ENCODE measurements at places on chromosomes 3 and 15. TPM values are rescaled to one million over a fixed set of nuclear protein-coding genes. Genes with fewer than 3 reads are reported as not detected.

The PCOLCE2 gene
- total RNA-seq, result 76.0 TPM

The GOLGA8A gene
- 18.8 TPM for total RNA-seq

The FOXB1 gene
- not detected for total RNA-seq

The OXTR gene
- total RNA-seq, result 0.84 TPM

The SOX14 gene
- not detected for total RNA-seq

The CLDN11 gene
- total RNA-seq, result 5.2 TPM

The NR1I2 gene
- total RNA-seq, result not detected

The ROBO2 gene
- total RNA-seq, result 0.83 TPM

The OR5H6 gene
- total RNA-seq, result not detected

The DHX36 gene
- 35.0 TPM for total RNA-seq

The SLC2A2 gene
- total RNA-seq, result not detected

The HCN4 gene
- not detected for total RNA-seq

The KCNMB3 gene
- 3.3 TPM for total RNA-seq

The PPP4R2 gene
- 60.6 TPM for total RNA-seq

GRCh38 chr3:65669163-65669875 is 369.4 kb downstream of the MAGI1 start:
- no peak for DNase-seq

DNA sequence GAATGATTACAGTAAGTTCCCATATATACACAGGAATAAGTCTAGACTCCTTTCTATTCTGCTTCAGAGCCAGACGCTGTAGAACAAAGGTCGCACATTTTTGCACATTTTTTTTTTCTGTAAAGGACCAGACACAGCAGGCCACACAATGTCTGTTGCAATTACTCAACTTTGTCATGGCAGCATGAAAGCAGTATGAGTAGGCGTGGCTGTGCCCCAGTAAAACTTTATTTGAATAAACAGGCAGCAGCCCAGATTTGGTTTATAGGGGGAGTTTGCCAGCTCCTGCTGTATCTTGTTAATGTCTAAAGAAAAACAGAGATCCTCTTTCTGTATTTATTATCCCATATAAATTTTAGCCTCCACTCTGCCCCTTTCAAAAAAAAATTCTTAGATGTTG is 708.3 kb downstream of the FHIT start:
- DNase-seq, result no peak

DNA sequence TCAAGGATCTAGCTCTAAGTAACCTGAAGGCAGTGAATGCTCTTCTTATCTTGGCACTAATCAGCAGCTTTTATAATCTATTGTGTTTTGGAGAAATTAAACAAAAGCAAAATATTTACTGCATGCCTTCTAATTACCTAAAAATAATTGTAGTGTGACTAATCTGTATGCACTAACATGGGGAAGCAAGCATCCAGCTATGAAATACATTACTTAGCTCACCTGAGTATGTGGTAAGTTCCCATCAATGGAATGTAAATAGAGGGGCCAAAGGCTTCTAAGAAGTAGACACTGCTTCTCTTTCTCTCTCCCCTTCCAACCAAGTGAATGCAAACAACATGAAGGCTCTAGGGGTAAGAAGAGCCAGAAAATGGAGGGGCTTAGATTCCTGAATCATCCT is 165.6 kb downstream of the STAG1 start:
- no peak for DNase-seq

DNA sequence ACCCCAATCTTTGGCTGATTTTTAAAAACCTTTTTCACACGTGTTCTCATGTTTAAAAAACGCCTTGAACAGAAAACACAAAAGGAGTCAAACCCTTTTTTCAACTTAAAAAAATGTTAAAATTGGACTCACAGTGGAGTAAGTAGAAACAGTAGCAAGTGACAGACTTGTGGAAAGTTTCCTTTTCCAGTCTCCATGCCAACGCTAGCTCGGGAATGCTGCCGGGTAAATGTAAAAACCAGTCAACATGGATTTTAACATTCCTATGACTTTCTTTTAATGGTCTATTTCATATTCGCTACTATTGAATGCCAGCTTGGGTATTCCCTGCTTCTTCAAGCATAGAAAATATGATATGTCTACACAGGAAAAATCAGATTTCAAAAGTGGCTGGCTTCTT is 1.6 kb upstream of the PROK2 start:
- DNase-seq, result peak; percentile 24

DNA sequence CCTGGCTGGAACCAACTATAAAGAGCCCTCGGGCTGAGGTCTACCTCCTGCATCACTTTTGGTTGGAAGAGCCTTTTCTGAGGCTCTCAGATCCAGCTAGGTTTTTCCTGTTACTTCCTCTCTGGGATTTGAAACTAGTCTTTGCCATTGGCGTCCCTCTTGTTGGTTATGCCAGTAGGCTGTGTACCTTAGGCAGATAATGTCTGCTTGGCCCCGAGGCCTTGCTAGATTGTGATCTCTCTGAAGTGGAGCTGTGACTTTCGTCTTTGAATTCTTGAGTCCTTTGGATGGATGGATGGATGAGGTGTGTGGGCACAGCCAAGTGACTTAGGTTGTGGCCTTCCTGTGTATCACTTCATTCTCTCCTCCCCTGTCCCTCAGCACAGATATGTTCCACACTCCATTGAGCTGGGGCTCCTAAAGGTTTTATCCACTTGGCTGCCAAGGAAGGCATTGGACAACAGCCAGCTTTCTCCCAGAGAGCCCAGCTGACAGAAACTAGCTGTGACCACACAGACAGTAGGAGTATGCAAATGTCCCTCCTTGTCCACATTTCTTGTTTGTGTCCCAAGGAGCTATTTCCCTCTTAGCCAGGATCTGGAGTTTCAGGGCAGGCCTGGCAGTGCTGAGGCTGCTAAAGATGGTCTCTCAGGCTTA is 7.9 kb upstream of the DNAJC17 start:
- no peak for DNase-seq

GRCh38 chr15:66251065-66251789 is 2.3 kb downstream of the MEGF11 start:
- DNase-seq, result no peak

GRCh38 chr3:76651784-76652183 is 388.1 kb upstream of the ROBO2 start:
- DNase-seq, result no peak

GRCh38 chr15:98286831-98287230 is 326.3 kb downstream of the ARRDC4 start:
- DNase-seq, result no peak

- DNase-seq, result no peak
Observed at GRCh38 chr3:102176333-102177050, 258.3 kb upstream of the ZPLD1 start.

GRCh38 chr3:14235003-14235911 is 56.6 kb downstream of the LSM3 start:
- DNase-seq, result no peak

GRCh38 chr3:50254577-50255250 is 14.2 kb upstream of the SEMA3B start:
- DNase-seq, result no peak

GRCh38 chr3:7461202-7461825 is 600.4 kb downstream of the GRM7 start:
- no peak for DNase-seq

- DNase-seq, result no peak
Observed at GRCh38 chr15:75688831-75689230, 23.8 kb downstream of the CSPG4 start.

DNA sequence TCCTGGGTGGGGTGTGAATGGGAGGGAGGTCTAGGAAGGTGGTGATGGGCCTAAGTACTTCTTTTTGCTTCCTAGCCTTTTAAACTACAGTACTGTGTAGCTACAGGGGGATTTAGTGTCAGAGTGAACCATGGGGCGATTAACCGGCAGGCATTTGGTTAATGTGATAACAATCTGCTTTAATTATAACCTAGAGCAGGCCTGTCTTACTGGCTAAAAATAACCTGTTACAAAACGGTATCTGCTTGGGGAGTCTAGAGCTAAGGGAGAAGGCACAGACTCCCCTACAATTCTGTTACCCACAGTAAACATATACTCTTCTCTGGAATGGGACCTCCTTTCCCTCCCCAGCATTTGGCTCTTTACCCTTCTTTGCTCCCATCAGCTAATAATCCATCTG is 85.4 kb downstream of the RBPMS2 start:
- no peak for DNase-seq

GRCh38 chr3:154970797-154971196 is 109.3 kb upstream of the MME start:
- no peak for DNase-seq

GRCh38 chr3:78659386-78659987 is 1108.3 kb downstream of the ROBO1 start:
- no peak for DNase-seq

- no peak for DNase-seq
Observed at GRCh38 chr3:127732303-127732702, 59.6 kb downstream of the ABTB1 start.

DNA sequence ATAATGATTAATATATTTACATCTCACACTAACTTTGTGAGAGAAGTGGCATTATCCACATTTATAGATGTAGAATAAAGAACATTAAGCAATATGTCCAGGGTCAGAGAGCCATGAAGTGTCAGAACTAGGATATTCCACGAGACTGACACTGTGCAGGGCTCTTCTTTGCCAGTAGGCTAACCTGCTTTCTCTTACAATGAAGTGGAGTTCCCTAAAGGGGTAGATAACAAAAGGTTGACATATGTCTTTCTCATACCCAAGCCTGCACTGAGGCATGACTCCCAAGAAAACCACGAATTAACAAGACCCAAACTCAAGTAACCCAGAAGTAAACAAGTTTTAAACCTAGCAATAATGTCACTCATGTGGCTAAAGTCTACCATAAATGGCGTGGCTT is 191.5 kb upstream of the SLC2A2 start:
- DNase-seq, result no peak

DNA sequence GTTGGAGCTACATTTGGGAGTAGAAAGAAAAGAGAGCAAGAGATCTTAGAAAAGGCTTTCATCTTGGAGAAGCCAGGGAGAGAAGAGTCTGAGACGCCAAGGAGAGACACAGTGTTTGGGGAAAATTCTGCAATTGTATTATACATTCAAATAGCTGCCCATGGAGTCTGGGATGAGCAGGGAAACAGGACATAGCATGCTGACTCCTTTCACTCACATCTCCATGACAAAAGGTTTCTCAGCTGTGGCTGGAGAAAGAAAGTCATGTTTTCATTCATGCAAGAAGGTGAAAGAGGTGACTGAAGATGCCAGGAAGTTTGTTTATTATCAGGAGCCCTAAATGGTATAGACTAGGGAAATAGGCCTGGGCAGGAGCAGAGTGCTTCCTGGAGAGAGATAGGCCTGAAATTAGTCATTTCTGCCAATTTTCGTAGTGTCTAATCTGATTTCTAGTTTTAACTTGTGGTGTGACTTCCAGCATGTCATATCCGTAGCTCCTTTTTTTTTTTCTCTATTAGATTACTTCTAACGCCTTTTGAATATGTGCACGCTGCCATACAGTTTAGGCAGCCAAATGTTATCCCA is 34.1 kb downstream of the ACP3 start:
- DNase-seq, result no peak

- DNase-seq, result no peak
Observed at GRCh38 chr3:172256101-172256734, 192.0 kb downstream of the GHSR start.

DNA sequence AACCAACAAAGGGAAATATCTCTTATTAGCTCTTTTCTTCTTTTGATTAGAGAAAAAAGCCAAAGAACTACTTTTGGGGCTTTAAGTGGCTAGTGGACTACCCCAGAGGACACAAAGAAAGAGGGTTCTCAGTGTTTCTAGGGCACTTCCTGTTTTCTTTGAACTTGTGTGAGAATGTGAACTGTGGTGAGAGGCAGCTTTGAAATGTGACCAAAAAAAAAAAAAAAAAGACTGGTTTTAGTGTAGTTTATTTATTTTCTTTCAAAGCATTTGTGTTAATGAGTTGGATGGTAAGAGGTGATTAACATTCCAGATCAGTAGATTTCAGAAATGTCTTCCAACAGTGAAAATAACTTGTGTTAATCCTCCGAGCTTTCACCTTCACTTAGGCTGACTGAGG is 32.4 kb downstream of the SELENOT start:
- DNase-seq, result no peak

GRCh38 chr3:31721676-31722075 is 189.0 kb downstream of the STT3B start:
- no peak for DNase-seq

DNA sequence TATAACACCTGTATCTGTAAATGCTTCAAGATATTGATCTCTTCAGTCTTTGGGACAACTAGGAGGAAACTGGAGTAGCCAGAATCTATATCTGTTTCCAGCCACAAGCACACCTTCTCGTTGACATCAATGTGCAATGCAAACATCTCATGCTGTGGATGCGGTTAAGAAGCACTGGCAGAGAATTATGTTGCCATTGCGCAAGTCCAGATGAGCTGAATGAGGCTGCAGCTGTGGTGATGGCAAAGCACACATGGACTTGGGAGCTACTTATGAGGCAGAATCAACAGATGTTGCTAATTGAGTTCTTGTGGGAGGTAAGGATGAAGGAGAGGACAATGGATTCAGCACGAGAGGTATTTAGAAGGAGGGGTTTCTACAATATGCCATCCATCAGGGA is 90.9 kb downstream of the STRIT1 start:
- DNase-seq, result no peak

DNA sequence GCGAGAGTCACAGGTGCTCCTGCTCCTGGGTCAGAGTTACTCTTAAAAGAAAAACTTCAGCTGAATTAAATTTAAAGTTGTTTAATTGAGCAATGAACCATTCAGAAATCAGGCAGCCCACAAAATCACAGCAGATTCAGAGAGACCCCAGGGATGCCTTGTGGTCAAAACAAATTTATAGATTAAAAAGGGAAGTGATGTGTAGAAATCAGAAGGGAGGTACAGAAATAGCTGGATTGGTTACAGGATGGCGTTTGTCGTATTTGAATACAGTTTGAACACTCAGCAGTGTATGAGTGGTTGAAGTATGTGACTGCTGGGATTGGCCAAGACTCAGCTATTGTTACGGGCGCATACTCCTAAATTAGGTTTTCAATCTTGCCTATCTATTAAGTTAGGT is 58.6 kb downstream of the UACA start:
- no peak for DNase-seq

- no peak for DNase-seq
Observed at GRCh38 chr3:134357261-134357913, 16.9 kb downstream of the AMOTL2 start.

GRCh38 chr3:123349566-123350435 is 99.1 kb downstream of the ADCY5 start:
- no peak for DNase-seq

DNA sequence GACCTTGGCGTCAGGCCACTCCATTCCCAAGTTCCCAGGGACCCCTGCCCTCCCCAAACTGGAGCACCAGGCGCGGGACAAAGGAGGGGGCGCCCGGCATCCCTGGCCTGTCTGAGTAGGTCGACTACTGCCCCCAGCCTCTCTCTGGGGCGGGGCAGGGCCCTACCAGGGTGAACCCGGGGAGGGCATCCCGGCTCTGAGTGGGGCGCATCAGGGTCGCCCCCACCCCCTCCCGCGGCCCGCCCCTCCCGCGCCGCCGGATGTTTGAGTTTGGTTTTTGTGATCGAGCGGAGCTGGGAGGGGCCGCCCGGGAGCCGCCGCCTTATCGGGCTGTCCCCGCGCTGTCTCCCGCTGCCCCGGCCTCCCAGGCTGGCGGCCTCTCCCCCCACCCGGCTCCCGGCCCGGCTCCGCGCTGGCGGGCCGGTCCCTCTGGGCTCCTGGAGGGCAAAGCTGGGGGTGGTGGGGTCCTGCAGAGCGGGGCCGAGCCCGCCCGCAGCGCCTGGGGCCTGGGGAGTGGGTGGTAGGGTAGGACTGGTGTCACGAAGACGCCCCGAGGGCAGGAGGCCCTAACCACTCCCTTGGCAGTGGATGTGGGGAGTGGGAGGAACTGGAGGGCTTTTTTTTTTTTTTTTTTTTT is 47.2 kb upstream of the SMAD6 start:
- DNase-seq, result no peak

GRCh38 chr3:95508124-95508523 is 1306.3 kb upstream of the EPHA6 start:
- DNase-seq, result no peak
